Head of caudate nucleus (tissue), 42 donors: ENCODE measurements at places on chromosomes 2 and 18.

GRCh38 chr2:27838502-27838901 is 51.7 kb downstream of the RBKS start:
- no peak for DNase-seq

DNA sequence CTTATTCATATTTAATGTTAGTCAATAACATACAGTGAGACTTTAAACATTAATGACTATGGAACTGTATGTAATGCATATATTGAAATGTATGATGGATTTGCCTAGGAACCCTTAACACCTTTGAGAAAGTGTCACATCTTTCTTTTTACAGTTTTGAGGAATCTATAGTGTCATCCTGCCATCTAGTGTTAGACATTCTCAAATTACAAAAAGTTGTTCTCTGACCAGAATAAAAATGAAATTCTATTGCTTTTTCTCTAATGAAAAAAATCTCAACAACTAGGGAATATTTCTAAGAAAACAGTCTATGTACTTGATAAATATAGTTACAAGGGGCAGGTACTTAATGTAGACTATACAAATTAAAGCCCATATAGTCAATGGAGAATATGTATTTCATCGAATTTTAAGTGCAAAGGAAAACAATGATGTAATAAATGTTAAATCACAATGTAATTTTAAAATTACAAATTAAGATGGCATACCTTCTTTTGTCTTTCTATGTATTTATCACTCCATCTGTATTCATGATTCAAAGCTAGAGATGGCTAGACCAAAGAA is 5.1 kb upstream of the CALCRL start:
- no peak for DNase-seq

DNA sequence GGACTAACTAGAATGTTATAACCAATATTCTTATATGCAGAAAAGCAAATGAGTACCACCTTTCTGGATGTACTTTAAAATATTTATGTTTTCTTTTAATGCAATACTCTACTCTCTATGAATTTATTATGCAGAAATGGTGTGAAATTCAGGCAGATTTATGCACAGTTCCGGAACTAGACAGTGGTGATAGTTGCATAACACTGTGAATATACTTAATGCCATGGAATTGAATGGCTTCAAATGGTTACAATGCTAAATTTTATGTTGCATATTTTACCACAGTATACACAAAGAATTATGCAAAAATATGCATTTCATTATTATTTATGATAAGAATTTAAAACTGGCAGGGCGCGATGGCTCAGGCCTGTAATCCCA is 287.8 kb upstream of the FN1 start:
- DNase-seq, result no peak

DNA sequence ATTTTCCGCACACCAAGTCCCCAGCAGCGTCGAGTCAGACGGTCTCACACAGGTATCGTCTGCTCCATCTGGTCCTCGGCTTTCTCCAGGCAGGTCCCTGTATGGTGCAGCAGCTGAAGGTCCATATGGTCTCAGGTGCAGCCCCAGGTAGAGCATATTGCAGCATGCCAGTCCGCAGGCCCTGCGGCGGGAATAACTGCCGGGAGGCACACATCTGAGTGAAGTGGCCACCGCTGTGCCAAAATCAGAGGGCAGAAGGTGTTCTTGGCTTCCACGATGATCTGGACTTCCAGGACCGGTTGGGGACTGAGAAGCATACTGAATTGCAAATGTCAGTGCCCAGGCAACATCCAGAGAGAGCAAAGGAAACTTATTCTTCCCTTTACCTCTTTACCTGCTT is 320.3 kb downstream of the RNF144A start:
- no peak for DNase-seq

DNA sequence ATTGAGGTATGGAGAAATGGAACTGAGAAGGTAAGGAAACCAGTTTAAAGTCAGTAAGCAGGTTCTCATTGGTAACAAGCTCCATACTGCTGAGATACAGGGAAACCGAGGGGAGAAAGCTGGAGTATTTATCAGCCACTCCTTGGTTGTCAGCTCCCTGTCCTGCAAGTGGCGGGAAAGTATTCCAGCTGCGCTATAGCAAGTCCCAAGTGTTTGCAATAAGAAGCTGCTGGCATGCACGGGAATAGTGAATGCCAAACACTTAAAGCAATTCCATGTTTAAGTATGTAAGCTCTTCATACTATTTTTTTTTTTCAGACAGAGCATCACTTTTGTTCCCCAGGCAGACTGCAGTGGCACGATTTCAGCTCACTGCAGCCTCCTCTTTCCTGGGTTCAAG is 1601.1 kb downstream of the SUCLG1 start:
- no peak for DNase-seq

- no peak for DNase-seq
Observed at GRCh38 chr2:162963156-162963555, 124.6 kb upstream of the KCNH7 start.
